Stimulated activated CD8-positive, alpha-beta memory T cell treated with anti-CD3 and anti-CD28 coated beads, Interleukin-7, amount 100 ng/mL, for 1 hour (primary cell): ENCODE measurements at places on chromosomes 4 and X.

GRCh38 chr4:90958256-90958895 lies 831.2 kb downstream of the CCSER1 start:
- DNase-seq = no peak

GRCh38 chr4:73311428-73311827 lies 52.8 kb upstream of the ANKRD17 start:
- no peak for DNase-seq

DNA sequence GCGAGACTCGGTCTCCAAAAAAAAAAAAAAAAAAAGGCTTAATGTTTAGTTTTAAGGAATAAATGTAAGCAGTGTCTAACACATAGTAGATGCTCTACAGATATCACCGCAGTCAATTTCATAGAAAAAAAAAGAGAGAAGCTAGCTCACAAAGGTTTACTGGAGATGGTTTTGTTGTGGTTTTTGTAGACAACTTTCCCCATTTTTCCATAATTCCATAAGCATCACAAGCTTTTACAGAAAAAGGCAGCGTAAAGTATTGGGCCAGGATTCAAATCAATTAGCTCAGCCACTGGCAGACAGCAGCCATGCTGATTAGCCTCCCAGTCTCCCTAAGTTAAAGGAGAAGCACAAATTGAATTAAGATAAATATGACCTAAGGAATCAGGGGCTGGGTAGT lies 1.5 kb downstream of the GRSF1 start:
- no peak for DNase-seq

DNA sequence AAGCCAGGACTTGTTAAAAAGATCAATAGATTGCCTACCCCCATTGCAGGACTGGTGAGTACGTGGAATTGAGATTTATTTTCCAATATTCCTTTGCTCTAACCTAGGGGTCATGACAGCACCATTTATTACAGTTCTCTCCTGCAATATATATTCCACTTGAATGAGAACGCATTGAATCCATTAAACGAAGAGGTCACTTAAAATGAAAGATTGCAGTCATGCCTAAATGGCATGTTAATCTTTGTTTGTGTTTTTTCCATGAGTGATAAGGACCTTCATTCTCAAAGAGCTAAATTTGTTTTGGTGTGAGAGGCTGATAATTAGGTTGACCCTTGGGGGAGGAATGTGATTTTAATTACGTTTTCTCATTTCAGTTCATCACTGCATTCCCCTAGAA lies 13.5 kb upstream of the LIMCH1 start:
- DNase-seq = no peak

DNA sequence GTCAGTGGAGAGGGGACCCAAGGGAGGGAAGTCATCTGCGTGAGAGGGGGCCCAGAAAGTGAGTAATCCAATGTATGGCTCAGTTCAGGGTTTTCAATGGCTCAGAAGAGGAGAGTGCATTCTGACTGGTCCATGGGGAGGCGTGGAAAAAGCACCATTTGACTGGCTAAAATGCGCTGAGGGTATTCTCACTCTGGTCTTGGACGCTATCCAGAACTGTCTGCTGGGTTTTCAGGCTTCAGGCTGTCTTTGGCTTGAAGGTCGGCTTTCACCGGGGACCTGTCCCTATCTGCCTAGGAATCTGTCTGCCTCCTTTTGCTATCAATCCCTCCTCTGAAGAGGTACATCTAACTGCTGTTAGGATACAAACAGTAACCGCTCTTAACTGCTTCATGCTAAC lies 26.4 kb downstream of the EPGN start:
- no peak for DNase-seq

DNA sequence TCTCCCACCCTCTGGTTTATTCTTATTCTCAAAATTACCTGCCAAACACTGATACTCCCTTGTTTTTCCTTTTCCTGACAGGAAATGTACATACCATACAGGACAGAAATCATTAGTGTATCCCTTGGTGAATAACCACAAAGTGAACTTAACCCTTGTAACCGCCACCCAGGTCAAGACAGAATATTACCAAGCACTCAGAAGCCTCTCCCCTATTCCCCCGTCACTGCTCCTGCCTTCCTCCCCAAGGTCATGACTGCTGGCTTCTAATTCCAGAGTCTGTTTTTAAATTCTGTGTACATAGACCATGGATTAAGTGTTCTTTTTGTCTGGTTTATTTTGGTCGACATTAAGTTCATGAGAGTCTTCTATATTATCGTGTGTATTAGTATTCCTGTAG lies 37.7 kb downstream of the HTT start:
- no peak for DNase-seq

DNA sequence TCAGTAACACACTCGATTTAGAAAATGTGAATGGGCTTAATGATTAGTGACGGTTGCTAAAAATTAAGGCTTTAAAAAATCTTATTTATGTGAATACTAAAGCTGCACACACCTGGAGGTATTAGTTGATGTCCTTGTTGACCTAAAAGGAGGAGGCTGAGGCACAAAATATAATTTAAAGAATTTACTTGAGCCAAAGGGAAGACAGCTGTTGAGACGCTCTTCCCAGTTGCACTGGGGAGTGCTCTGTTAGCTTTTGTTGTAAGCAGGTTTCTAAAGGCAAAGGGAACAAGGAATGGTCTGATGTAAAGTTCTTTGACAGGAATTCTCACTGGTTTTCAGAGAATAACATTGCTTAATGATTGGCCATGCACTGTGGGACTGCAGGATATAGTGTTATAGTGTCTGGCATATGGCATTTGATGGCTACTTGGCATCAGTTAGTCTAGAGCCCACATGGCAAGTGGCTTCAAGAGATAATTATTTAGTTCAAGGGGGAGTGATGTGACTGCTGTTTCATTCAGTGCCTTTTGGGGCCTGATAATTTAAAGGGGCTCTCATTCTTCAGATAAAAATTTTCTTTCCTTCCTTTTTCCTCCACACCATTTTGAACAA lies 30.8 kb upstream of the PGM2 start:
- DNase-seq = no peak

GRCh38 chr4:158865520-158866177 lies 96.8 kb downstream of the FNIP2 start:
- DNase-seq = no peak

GRCh38 chr4:184328022-184328736 lies 110.5 kb upstream of the ENPP6 start:
- no peak for DNase-seq

- DNase-seq = no peak
Observed at GRCh38 chr4:55762819-55763218, 56.8 kb upstream of the EXOC1L start.

GRCh38 chr4:25321703-25322102 lies 9.1 kb downstream of the ZCCHC4 start:
- no peak for DNase-seq

GRCh38 chrX:8404926-8405325 lies 59.7 kb upstream of the VCX3B start:
- no peak for DNase-seq

DNA sequence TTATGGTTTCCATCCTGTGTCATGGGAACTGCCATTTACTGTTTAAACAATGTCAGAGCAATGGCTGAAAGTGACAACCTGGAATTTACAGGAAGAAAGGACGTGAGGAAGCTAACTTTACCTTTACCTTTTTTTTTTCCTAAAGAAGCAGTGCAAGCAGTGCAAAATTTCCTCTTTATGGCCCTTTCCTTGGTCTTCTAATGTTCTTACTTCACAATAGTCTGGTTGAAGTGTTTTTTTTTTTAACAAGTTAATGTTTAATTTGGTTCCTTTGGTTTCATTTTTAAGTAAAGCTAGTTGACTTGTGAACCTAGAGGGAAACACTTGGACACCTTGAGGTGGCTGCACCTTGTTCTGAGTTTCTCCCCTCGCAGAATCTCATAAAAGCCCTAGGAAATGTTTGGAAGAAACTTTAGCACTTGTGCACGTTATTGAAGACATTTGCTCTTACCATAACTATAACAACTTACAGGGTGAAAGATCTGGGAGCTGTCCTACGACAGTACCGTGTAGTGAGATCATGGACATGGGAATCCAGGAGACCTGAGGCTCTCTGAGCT lies 1.8 kb downstream of the SGMS2 start:
- no peak for DNase-seq

- DNase-seq = no peak
Observed at GRCh38 chrX:105098812-105099211, 121.7 kb downstream of the TEX13A start.

DNA sequence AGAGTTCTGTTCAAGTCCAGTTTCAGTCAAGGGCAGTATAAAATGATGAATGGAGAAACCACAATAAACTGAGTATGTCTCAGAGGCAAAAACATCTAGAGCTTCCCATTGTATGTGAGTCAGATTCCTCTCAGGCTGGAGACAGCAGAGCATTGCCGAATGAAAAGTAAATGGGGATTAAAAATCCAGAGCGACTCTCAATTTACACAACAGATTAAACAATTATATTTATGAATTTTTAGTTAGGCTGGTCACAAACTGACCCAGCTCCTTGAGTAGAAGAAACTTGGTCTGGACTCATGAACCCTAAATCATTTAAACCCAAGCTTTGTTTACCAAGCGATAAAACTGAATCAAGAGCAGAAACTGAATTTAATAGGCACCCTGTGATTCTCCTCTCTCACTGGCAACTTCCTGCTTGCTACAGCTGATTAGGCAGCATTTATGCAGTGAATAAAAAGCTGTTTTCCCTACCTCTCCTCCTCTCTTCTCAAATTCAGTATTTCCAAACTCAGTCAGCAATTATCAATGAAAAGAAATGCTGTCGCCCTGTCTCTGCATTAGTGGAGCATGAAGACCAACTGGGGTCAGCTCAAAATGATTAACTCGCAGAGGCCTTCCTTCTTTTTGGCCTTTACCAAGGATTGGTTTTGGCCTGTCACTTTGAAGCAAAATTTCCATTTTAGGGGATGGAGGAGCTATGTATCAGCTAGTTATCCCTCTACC lies 568.0 kb downstream of the PDHA2 start:
- no peak for DNase-seq

GRCh38 chr4:157172011-157172410 lies 48.5 kb upstream of the GRIA2 start:
- DNase-seq = no peak

DNA sequence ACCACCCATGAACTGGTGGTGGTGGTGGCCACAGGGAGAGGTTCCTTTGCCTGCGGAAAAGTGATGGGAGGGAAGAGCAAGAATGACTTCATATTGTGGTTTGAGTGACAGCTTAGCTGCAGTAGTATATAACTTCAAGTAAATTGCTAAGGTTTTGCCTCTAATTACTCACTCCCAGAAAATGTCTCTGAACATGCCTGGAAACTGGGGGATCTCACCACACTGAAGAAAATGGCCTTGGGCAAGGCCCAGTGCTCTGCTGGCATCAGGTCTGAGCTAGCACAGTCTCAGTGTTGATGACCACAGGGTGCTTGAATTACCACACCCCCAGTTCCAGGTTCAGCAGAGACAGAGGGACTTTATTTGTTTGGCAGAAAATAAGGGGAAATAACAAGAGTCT lies 2085.4 kb downstream of the ARAP2 start:
- no peak for DNase-seq

- no peak for DNase-seq
Observed at GRCh38 chrX:63466690-63467089, 115.6 kb upstream of the SPIN4 start.

DNA sequence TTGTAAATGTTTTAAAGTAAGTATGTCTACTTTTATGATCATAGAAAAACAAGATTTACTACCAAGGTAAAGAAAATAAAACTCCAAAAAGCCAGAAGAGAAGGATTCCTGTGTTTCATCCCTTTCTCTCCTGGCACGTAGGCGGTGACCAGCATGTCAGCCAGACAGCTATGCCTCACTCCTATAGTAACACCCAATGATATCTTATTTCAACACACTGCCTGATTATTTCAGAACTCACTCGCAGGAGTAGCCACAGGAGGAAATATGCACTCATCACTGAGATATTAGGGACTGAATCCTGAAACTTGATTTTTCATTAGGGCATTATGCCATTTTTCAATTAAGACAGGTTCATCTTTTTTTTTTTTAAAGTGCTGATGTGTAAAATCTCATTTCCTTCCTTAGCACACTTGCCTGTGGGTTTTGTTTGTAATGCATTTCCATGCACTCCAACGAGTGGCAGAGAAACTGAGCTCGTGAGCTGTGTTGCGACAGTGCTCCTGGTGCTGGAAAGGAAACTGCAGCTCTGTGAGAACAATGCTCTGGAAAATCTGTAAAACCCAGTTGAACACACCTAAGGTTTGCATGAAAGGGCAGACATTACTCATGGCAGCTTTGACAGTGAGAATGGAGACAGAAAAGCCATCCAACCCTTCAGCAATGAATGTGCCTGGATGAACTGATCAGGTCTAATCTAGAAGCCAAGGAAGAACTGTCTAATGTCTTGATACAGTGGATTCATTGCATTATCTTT lies 18.2 kb downstream of the RAI2 start:
- no peak for DNase-seq

DNA sequence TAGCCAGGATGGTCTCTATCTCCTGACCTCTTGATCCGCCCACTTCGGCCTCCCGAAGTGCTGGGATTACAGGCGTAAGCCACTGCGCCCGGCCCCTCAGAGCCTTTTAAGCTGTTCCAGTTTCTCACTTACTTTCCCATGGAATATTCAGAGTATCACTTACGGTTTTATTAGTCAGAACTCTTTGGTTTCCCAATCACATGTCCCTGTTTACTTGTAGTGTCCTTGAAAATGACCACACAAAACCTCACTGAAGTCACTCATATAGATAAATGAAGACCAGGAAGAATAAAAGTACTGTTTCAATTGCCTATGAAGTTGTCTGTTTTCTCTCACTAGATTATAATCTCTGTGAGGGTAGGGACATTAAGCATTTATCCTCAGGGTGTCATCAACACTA lies 217.2 kb upstream of the HCCS start:
- DNase-seq = no peak

GRCh38 chr4:168825975-168826374 lies 184.1 kb downstream of the CBR4 start:
- DNase-seq = no peak

DNA sequence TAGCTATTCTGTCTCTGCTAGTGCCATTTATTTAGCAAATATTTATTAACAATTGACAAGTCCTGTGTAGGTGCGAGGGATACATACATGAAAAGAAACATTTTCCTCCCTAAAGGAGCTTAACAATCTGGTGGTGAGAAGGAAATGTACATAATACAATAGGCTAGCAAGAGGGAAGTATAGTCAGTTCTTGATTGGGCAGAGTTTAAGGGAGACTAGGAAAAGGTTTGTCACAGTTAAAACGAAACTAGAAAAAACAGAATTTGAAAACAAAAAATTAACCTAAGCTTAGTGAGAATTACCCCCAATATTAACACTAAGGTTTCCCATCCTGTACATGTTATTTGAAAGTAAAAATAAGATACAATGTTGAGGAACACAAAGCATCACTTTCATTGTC lies 8.6 kb upstream of the MAML3 start:
- no peak for DNase-seq

DNA sequence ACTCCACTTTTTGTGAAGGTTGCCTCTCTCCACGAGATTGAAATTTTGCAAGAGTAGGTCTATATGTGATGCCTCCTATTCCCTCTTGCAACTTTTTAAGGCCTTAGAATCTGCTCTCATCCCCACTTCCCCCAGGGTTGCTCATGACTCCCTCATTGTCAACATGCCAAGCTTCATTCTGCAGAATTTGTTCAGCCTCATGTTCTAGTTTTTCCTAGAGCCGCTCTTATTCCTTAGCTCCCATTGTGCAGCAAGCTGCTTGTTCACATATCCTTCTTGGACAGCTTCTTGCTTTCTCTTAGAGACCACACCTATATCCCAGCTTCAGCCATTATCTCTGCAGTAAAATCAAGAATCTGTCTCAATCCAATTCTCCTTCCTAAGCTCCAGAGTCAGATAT lies 82.4 kb downstream of the CNGA2 start:
- DNase-seq = no peak
